ENCODE measurements at places on chromosomes 6 and 20. TPM values are rescaled to one million over a fixed set of nuclear protein-coding genes. Genes with fewer than 3 reads are reported as not detected.

STMND1 gene
- not detected for total RNA-seq

AARS2 gene
- total RNA-seq: 10.8 TPM

C20orf141 gene
- total RNA-seq: not detected

GPX5 gene
- not detected for total RNA-seq

CDC40 gene
- total RNA-seq: 16.8 TPM

- peak; percentile 92 for DNase-seq
Measured at GRCh38 chr6:31083742-31084354, 28.5 kb downstream of the C6orf15 start.

DNA sequence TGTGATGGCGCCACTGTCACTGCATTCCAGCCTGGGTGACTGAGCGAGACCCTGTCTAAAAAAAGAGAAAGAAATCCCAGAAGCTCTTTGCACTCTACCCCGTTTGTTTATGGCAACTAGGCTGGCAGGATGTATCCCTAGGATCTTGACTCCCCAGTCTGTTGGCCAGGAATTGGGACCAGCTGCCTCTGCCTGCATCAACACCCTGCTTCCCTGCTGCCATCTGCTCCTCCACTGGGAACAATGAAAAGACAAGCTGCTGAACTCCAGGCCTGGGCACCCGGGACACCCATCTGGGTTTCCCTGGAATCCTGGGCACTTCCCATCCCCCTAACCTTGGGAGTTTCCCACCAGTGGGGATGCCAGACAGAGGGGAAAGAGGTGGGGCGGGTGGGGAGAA lies 64.9 kb downstream of the CPNE5 start:
- DNase-seq: no peak

DNA sequence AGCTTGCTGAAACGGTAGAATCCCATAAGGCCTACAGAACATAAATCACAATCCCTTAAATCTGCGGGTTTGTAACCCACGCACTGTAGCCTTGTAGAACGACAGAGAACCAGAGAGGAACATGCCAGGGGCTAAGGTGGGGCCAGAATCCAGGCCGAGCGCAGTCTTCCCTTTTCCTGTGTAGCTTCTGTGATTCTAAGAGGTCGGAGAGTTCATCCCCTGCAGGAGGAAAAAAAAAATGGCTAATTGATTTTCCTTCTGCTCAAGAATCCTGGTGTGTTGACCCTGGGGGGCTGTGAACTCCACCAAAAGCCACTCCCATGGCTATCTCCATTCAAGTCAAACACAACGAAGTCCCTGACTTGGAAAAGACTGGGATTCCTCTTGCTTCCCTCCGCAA lies 96.3 kb downstream of the SPTLC3 start:
- DNase-seq: no peak

GRCh38 chr6:31180500-31180899 lies 10.0 kb upstream of the POU5F1 start:
- DNase-seq: no peak
